ENCODE measurements at places on chromosomes 7 and 10.

- no peak for DNase-seq
Observed at GRCh38 chr7:30595436-30596013, 847 bp downstream of the GARS1 start.

DNA sequence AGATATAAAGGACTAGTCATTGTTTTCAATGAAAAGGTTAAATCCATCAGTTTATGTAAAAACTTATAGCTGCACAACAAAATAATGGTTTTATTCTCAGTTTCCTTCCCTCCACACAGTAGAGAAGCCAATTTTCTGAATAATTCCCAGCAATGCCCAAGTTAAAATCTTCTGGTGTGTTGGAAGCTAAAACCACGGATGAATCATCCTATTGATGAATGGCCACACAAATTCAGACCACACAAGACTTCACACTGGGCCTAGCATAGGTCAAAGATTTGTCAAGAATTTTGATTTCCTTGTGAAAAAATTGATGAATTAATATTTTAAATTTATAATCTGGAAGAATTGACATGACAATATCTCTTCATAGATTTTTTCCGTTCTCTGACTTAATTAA, 617.6 kb downstream of the INHBA start:
- no peak for DNase-seq

- DNase-seq: no peak
Observed at GRCh38 chr7:119472408-119473038, 800.5 kb upstream of the KCND2 start.

DNA sequence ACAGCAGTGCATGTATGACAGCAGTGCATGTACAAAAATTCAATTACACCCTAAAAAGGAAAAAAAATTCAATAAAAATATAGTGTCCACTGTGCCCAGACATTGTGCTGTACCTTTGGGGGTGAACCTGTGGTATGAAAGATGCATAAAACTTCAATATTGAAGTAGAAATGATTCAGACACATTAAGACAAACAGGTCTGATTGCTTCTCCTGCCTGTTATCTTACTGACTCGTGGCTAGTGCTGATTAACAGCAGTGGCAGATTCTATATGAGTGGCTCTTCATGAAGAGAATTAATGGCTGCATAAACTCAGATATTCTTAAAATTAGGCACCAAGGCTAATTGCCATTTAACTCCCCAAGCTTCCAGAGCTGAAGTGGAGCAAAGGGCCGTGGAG, 37.9 kb downstream of the GATA3 start:
- no peak for DNase-seq

DNA sequence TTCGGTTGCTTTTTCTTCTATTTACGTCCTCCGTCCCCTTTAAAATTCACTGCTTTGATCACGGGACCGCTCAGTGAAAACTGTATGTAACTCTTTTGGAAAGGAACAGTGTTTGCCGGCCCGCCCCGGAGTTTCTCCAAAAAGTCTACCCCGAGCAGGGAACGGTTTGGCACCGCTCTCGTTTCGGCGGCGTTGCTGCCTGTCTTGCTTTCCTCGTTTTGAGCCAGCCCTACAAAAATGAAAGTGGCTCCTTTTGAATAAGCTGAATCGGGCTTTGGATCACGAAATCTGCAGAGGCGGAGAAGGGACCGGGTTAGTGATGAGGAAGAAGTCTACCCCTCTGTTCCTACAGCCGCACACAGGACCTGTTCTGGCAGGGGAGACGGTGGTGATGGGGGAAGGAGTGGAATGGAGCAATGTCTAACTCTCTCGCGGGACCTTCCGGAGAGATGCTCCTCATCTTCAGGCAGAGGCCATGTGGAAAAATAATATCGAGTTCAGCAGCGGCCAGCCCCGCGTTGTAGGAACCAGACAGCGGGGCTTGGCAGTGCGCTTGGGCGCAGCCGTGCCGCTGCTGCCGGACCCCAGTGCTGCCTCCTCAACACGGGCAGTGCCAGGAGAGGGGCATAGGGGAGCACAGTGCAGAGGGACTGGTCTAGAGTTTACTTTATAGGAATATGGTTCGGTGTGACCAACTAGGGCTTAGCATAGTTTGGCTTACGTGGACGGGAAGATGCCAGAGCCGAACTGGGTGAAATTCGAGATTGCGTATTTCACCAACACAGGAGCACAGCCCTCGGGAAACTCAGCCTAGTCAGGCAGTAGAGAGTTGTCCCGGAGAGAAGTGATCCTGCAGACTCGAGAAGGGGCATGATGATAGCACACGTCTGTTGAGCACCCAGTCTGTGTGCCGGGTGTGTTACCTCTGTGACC, 1.4 kb downstream of the HTRA1 start:
- no peak for DNase-seq

GRCh38 chr10:90884431-90884830, 12.7 kb downstream of the RPP30 start:
- DNase-seq: no peak

DNA sequence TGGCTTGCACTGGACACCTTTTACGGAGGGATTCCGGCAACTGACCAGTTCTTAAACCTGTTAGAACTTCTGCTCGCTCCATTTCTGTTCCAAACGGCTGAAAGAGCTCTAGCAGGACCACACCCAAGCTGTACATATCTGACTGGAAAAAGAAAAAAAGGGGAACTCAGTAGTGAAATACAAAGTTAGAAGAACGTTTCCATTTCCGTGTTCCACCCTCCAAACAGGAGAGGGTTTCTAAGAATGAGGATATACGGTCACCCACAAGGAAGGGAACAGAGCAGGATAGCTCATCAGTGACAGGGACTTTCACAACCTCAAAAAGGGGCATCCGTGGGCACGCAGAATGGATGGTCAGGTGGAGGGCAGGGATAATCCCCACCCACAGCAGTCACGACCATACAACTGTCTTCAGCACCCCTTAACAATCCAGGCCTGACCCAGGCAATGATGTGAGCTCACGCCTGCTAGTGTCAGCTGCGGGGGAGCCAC, 4.3 kb upstream of the ANKRD61 start:
- no peak for DNase-seq

DNA sequence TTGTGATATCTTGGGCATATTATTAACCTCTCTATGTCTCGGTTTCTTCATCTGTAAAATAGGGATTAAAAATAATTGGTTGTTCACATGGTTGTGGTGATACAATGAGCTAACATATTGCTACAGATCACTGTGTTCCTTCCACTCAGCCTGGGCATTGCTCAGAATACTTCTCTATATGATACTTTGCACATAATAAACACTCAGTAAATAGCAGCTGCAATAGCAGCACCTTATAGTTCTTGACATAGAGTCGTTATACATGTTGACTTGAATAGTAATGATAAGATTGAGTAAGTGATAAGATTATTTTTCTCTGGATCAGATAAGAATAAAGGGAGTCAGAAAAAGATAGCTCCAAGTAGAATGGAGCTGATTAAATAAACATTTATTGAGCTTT, 42.3 kb downstream of the PTTG1IP2 start:
- no peak for DNase-seq

GRCh38 chr10:4303045-4303444, 518.0 kb upstream of the KLF6 start:
- DNase-seq: no peak

GRCh38 chr7:81170291-81170690, 251.4 kb upstream of the SEMA3C start:
- no peak for DNase-seq

GRCh38 chr10:14200698-14201544, 129.8 kb downstream of the FRMD4A start:
- DNase-seq: no peak

DNA sequence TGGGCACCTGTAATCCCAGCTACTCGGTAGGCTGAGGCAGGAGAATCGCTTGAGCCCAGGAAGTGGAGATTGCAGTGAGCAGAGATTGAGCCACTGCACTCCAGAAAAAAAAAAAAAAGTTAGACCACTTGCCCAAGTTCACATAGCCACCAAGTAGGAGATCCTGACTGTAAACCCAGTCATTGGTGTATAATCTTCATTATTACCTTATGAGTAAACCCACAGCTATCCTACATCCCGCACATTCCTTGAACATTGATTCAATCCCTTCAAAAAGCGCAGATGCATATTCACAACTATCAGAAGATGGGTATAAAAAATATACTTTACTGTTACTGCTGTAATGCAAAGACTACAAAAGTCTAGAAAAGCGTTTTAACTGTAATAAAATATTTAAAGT, 512.9 kb downstream of the SUGCT start:
- no peak for DNase-seq

- no peak for DNase-seq
Observed at GRCh38 chr10:670038-670437, 19.4 kb downstream of the DIP2C start.

GRCh38 chr7:45647967-45648670, 74.0 kb downstream of the ADCY1 start:
- no peak for DNase-seq

- DNase-seq: no peak
Observed at GRCh38 chr7:20232848-20233247, 15.7 kb upstream of the MACC1 start.

GRCh38 chr7:124652237-124652636, 113.4 kb downstream of the GPR37 start:
- no peak for DNase-seq

GRCh38 chr7:15715435-15715834, 29.0 kb upstream of the MEOX2 start:
- no peak for DNase-seq

GRCh38 chr10:57664815-57665214, 602.9 kb downstream of the IPMK start:
- DNase-seq: no peak

- no peak for DNase-seq
Observed at GRCh38 chr10:42986633-42987032, 90.2 kb upstream of the RET start.

DNA sequence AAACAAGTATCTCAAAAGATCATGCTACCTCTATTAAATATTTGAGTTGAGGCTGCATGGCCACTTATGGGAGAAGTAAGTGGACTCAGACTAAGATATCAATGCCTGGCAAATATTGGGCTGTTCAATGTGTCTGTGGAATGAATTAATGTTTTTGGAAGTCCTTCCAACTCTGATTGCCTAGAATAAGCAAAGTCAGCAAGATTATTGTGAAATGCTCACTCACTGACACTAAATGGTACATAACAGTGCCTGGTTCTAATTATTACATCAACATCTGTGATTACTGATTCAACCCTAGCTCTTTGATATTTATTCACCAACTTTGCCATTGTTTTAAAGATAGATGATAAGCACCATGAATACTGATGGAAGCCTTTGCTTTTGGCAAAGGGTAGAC, 45.5 kb upstream of the HDAC9 start:
- no peak for DNase-seq

DNA sequence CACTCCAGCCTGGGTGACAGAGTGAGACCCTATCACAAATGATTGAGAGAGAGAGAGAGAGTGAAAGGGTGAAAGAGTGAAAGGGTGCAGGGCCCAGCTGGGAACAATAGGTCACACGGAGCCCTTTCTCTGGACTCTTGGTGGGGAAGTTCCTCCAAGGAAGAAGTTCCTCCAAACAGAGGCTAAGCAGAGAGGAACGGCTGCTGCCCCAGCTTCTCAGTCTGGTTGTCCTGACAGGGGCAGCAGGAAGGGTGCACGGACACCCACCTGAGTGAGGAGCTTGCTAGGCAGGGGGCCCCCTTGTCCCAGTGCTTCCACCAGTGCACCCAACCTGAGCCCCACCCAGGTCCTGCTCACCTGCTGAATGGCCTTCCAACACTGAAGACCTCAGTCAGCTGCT, 38.8 kb upstream of the MYL10 start:
- no peak for DNase-seq

- no peak for DNase-seq
Observed at GRCh38 chr10:115049960-115050359, 43.2 kb upstream of the ATRNL1 start.

DNA sequence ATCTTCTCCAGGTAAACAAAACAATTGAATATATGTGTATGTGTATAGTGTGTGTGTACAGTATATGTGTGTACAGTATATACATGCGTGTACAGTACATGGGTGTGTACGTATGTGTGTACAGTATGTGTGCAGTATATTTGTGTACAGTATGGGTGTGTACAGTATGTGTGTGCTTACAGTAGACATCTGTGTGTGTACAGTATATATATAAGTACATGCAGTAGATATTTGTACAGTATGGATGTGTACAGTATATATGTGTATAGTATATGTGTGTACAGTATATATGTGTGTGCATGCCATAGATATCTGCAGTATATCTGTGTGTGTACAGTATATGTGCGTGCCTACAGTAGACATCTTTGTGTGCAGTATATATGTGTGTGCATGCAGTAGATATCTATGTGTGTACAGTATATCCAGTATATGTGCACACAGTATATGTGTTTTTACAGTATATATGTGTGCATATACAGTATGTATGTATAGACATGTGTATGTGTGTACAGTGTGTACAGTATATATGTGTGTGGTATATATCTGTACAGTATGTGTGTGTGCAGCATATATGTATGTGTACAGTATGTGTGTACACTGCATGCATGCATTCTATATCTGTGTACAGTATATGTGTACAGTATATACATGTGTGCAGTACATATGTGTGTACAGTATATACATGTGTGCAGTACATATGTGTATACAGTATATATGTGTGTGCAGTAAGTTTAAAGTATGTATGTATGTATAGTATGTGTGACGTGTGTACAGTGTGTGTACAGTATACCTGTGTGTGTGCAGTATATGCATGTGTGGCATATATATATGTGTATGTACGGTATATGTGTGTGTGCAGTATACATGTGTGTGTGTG, 37.3 kb upstream of the SLC39A12 start:
- DNase-seq: no peak

DNA sequence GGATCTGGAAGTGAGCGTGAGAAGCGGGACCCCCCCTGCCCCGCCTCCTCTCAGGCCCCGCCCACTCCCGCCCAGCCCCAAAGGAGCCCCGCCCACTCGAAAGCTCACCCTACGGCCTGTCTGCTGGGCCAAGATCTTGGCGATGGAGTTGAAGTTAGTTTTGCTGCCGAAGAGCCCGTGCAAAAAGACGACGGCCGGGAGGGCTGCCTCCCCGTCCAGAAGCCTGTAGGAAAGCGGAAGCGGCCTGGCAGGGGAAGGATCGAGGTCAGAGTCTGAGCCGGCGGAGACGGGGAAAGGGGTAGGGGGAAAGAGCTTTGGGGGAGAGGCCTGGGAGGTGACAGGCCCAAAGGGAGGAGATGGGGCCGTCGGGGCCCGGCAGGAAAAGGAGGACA, 386 bp downstream of the ABHD11 start:
- peak; percentile 66 for DNase-seq

DNA sequence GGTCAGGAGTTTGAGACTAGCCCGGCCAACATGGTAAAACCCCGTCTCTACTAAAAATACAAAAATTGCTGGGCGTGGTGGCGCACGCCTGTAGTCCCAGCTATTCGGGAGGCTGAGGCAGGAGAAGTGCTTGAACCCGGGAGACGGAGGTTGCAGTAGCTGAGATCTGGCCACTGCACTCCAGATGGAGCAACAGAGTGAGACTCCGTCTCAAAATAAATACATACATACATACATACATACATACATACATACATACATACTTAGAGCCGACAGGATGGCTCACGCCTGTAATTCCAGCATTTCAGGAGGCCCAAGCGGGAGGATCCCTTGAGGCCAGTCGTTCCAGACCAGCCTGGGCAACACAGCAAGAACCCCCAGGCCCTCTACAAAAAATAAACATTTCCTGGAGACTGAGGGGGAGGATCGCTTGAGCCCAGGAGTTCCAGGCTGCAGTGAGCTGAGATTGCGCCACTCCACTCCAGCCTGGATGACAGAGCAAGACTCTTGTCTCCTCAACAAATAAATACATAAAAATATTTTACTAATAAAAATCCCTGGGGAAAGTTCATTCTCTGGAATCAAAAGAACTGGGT, 90.9 kb upstream of the TNRC18 start:
- DNase-seq: no peak

- no peak for DNase-seq
Observed at GRCh38 chr10:121087688-121088087, 236.5 kb downstream of the WDR11 start.

GRCh38 chr10:62651341-62651740, 153.2 kb upstream of the ADO start:
- DNase-seq: no peak
